Stimulated activated CD4-positive, alpha-beta T cell treated with anti-CD3 and anti-CD28 coated beads, Interleukin-4, amount 100 ng/mL, for 4 hours (primary cell): ENCODE measurements at places on chromosomes 5 and 9.

DNA sequence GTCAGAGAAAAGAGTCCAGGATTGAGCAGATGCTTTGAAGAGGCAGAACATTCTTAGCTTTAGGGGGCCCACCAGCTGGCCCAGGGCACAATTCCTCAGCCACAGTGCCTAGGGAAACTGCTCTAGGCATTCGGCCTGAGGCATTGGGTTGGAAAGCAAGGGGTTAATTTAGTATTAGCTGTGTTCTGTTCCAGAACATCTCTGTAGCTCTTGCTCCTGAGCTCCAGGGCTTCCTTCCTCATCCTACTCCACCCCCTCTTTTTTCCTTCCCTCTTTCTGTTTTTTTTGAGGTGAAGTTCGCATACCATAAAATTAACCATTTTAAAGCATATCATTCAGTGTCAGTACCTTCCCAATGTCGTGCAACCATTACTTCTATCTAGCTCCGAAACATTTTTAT is 74.5 kb upstream of the PANK3 start:
- no peak for DNase-seq

- no peak for DNase-seq
Observed at GRCh38 chr5:160183075-160183474, 46.2 kb upstream of the FABP6 start.

DNA sequence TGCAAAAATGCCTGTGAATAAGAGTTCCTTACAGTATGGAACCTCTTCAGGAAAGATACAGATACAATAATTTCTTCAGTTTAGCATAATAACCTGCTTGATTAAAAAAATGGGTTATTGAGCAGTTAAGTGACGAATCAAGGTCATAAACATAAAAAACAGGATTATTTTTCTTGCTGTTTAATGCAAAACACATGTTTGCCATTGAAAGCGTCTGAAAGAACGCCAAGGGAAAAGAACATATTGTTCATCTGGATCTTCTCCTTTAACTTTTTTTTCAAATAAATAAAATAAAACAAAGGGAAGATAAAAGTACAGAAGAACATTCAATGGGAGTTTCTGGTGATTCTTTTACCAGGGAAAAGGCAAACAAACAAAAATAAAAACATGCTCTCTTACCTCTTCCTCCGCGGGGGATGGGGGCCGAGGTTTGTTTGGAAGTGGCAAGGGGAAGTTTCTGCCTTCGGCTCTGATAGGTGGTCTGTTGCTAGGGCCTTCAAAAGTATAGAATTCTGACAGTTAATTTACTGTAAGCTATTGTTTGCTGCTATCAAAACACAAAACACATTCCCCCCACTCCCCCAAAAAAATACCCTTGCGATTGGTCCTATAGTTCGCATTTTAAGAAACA is 20.1 kb downstream of the C5orf58 start:
- DNase-seq = no peak

DNA sequence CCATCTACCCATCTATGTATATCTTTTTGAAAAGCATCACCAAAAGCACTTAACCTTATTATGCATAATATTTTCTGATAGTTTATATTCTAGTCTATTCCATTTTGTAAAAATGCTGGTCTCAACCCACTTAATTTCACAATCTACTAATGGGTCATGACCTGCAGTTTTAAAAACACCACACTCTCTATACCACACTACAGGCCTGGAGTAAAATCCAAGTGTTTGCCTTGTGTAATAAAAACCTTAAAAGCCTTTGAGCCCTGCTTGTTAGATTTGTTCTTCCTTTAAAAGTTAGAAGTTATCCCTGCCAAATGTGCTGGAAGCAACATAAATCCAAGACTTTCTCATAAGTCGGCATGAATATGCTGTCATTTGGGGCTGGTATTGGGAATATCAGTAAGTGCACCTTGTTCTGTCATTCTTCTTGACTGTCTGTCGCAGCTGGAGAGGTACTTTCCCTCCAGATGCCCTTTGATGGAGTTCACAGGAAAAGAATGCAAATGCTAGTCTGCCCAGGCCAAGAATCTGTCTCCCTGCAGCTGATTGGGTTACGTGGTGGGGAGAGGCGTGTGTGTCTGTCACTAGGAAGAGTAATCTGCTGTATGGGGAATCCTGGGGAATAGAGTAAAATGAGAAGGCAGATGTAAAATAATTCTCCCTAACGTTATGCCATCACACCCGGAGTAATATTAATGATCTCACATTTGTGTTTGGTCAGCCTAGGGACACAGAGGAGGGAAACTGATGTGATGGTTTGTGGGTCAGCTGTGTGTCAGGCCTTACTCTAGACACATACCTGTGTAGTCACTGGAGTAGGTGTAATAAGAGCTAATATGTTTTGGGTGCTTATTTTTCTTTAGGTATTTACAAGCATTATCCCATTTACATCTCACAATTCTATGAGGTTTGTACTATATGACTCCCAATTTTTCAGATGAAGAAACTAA is 79.4 kb downstream of the ZNF366 start:
- no peak for DNase-seq

- no peak for DNase-seq
Observed at GRCh38 chr9:71980266-71981190, 69.1 kb downstream of the C9orf85 start.

DNA sequence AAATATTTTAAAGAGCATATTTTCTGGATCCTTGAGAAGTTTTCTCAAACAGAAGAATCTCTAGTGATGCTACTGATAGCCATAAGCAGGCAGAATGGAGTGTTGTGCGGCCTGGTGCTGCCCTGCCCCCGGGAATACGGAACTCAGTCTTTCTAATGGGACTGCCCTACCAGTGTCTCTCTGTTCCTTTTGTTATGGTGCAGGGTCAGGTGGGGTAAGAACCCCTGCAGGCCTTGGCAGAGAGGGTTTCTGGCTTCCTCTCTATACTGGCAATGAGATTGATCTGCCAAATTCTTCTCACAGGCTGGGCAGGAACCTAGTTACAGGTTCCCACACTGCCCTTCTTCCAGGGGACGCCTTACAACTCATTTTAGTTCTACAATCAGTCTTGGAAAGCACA is 2.6 kb downstream of the IL5 start:
- DNase-seq = no peak

GRCh38 chr5:93911609-93912008 is 170.2 kb upstream of the POU5F2 start:
- no peak for DNase-seq

DNA sequence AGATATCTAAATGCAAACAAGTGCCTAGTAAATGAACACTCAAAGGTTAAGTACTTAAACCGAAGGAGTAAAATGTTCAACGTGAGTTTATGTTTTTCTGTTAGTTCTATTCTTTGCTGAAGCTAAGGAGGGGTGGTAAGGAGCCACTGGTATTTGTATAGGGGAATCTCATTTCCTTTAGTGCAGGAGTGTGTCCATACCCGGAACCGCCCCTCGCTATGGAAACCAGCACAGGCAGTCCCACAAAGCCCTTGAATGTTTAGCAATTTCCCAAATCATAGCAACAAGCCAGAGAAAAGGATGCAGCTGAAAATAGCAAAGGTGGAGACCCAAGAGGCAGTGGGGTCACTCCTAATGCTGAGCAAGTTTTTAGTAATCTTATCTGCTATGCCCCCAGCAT is 78.8 kb upstream of the STK32A start:
- no peak for DNase-seq

DNA sequence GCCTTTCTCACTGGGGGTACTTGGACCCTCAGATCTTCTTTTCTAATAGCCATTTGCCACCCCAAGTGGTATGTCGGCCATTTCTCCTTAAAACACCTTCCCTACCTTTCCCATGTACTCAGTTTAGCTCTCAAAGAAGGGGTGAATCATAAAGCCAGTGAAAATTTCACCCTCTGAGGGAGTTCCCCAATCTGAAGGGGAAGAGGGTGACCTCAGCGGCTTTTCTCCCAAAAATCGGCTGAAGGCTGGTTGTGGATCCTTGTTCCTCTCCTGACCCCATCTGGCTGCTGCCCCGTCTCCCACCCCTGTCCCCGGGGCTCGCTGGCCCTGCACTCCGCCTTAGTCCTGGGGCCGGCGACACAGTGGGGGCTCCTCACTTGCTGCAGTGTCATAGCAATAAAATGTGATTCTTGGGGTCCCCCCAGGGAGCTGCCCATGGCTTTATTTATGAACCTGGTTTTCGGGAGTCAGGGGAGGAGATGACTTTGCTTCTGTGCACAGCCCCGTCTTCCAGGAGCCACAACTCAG is 17.3 kb upstream of the LTC4S start:
- no peak for DNase-seq

- no peak for DNase-seq
Observed at GRCh38 chr5:68444048-68444447, 228.5 kb downstream of the PIK3R1 start.

DNA sequence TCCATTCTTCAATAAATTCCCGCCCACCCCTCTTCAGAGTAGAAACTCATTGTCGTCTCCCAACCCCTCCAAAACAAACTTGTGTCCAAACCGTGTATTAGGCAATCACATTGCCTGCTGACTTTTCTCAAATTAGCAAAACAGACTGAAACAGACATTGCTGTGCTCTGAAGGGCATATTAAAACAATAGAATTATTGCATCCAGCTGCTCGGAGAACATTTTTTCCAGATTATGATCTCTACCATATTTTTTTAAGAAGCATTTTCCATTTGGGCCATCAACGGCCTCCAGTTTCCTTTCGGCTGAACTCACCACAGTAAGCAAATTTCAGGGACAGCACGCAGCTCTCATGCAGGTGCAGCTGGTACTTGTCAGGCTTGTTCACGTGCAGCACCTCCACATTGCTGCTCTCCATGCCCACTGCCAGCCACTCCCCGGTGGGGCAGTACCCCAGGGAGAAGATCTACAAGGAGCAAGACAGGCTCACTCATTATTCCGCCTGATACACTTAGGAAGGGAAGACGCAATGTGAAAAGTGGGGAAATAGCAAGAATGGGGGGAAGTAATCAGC is 104.1 kb downstream of the TLE1 start:
- no peak for DNase-seq

GRCh38 chr9:130421802-130422276 is 22.9 kb upstream of the ASS1 start:
- DNase-seq = no peak

DNA sequence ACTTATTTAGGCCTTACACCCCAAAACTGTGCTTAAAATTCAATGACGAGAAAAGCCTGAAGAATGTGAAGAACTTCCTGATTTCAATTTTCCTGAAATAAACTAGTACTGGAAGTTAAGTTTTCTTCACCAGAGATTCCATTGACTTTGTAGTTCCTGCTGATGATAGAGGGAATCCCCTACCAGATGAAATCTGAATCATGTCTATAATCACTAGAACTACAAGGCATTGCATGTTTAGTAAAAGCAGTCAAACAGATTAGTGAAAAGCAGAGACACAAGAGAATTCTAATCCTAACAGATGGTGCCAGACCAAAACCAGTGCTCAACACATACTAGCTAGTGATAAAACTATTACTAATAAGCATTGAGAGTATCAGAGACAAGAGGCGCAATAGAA is 130.0 kb downstream of the PDE4D start:
- no peak for DNase-seq

DNA sequence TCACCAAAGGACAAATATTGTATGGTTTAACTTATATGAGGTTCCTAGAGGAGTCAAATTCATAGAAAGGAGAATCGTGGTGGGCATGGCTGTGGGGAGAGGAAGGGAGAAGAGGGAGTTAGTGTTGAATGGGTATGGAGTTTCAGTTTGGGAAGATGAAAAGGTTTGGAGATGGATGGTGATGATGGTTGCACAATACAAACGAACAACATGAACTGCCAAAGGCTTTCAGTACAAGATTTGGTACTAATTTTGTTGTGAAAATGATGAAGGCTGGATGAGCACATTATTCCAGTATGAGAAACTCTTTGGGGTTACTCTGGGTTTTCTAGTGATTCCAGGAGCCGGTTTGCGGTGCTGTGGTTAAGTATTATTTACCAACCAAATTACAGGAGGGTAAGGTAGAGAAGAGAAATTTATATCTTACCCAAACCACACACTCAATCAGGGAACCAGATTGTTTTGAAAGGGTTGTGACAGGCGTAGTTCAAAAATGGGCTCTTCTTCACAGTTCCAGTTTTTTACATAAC is 112.0 kb upstream of the TBC1D2 start:
- DNase-seq = no peak

DNA sequence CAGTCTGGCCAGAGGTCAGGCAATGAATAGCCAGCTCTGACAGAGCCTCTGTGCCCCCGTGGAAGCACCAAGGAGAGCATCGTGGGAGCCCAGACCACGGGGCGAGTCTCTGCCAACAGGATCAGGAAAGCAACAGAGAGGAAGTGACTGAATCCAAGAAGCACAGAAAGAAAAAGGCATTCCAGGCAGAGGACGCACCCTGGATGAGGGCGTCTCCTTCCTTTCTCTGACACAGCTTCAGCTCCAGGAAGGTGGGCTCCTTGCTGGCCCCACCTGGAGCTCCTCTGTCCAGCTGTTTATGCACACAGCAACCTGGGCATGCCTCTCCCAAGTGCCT is 16.6 kb downstream of the HK3 start:
- no peak for DNase-seq

GRCh38 chr9:81844131-81844567 is 84.1 kb upstream of the SPATA31D4 start:
- DNase-seq = no peak
